Hypothalamus (tissue), 51 donors: ENCODE measurements at places on chromosomes 2 and 18.

DNA sequence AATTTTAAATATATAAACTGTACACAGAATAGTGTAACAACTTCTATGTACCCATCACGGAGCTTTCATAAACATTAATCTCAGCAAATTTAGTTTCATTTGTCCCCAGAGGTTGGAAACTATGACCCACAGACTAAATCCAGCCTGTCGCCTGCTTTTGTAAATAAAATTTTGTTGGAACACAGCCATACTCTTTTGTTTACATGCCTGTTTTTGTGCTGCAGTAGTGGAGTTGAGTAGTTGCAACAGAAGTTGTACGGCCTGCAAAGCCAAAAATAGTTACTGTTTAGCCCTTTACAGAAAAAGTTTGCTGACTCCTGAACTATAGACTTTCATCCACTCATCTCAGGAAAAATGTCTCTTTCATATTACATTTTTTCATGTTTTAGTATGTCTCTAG, 39.8 kb downstream of the RBM45 start:
- no peak for DNase-seq

DNA sequence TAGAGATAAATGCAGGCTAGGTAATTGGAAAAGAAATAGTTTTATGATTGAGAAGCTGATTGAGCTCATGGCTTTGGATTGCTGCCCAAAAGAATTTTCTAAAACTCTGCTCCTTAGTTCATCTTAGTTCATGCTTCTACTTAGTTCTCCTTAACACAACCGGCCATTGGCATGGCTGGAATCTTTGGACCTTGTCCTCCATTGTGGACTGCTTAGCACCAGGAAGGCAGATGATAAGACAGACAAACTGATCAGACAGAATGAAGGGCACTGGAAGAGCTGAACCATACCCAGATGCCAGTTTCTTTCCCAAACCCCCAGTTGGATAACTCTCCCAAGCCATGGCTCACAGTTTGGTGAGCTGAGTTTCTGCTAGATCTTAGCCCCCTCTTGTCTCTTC, 36.3 kb upstream of the NABP1 start:
- no peak for DNase-seq

DNA sequence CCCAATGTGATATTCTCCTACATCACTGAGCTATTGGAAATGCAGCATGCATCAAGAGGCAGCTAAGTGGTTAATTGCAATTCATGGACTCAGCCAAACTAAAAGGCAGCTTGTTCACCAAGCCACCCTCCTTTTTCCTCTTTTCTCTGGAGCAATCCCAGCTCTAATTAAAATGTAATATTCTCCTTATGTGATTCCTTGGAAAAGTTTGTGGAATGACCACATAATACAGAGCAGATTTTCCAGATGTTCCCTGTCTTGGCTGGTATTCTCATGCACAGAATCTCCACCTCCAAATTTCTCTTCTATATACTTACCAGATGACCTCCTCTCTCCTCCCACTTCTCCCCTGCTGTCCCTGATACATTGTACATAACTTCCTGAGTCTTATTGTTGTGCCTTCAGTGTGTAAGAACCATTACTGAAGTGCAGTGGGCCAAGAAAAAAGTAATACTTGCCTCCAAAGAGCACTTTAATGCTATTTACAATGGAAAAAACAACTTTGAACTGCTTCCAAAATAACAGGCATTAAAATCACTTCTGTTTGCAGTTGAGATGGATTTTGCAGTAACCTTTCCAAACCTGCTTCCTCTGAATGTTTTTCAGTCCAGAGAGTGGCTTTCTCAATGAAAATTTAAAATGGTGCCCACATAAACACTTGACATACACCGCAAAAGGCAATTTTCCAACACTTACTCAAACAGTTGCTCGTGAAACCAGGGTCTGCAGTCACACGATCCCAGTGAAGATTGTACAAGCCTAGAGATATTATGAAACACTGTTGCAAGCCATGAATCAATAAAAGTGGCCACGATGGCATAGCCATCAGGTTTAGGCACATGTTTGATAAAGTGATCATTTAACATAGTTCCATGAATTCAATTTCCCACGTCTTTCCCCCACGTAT, 258.0 kb downstream of the MTX2 start:
- no peak for DNase-seq

GRCh38 chr2:85915606-85916303, 27.0 kb upstream of the ST3GAL5 start:
- no peak for DNase-seq

- no peak for DNase-seq
Observed at GRCh38 chr2:116952254-116952653, 862.2 kb upstream of the DDX18 start.

DNA sequence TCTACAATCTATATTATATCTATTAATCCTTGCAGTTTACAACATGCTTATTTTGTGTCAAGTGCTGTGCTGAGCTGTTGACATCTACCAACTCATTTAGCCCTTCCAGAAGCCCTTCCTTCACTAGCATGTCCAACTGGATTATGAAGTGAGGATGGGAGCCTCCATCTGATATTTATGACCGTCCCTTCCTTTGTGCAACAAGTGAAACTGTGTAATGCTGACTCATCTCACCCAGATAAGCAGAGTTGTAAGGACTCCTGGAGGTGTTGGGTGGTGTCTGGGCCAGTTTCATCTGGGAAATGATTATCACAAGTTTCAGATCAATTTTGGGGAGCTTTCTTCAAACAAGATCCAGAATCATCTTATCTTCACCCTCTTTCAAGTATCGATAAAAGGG, 156.6 kb upstream of the ETAA1 start:
- no peak for DNase-seq

DNA sequence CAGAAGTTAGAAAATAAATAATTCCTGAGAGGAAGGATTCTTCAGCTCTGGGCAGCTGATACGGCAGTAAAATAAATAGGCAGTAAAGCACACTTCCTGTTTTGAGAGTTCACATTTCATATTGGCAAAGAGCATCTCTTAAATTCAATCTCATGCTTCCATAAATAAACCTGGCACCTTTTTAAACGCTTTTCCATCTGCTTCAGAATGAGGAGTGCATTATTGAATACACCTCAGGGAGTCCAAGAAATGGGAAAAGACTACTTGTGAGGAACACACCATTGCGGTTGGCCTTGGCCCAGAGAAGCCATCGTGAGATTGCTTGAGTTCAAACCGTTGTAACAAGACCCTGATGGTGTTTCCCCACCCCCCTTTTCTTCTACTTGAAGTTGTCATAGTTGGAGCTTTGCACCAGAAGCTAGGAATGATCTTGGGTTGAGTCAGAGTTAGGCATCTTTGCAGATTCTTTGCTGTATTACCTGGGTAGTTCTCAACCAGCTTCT, 123.9 kb downstream of the RDH14 start:
- no peak for DNase-seq
